Activated CD4-positive, CD25-positive, alpha-beta regulatory T cell treated with anti-CD3 and anti-CD28 coated beads, Interleukin-2, amount 50 U/mL, for 16 hours (primary cell): ENCODE measurements at places on chromosomes 3 and 15.

DNA sequence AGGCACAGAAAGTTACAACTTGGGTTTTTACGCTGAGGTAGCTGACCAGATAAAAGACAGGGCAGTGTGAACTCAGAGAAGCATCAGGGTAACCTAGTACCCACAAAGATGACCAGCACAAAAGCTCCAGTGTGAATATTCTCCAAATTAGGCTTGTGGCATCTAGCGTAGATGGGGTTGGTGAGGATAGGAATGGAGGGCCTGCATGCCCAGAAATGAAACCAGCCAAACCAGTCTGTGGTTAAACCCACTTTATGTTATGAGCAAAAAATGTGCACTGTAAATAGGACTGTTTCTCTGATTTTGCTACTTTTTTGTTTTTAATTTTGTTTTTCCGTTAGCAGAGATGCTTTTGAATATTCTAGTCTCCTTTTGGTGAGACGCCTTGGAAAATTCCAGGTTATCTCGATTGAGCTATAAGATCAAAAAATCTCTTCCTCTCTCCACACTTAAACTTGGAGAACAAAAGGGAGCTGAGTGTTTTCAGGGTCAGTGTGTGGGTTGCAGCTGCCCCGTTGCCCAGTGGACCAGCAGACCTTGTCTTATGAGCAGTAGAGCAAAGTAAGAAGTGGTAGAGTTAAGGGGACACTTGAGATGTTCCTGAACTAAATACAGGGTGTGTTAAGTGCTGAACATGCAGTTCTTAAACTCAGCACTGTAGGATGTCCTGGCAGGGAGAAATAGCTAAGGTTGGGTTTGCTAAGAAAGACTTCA is 132.9 kb downstream of the C3orf38 start:
- no peak for DNase-seq

DNA sequence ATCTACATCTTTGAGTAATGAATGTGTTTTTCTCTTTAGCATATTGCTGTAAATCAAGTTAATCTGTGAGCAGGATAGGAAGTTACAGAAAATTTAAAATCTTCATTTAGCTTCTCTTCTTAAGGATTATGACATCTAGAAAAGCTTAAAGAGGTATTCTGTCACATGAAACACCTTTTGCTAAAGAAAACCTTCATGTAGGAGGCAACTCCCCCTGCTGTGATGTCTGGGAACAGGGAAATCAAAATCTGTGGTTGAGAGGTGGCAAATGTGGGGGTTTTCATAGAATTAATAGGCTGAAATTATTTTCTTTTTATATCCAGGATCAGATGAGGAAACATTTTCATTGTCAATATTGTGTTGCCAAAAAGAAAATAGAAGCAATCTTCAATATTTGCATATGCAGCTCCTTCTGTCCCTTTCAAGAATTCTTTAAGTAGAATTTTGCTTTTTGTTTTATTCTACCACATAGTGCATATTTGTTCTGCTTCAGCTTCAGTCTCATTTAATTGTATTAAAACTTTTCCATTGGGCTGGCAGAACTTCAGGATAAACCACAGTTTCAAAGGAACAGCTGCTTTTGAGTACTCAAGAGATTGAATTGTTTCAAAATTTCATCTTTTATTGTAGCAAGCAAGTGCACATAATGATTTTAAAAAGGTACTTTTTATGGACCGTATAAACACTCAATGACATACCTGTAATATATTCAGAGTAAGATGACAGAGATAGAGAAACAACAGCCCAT is 128.4 kb downstream of the RAP2B start:
- no peak for DNase-seq

- no peak for DNase-seq
Observed at GRCh38 chr3:24242012-24242698, 252.5 kb downstream of the THRB start.

DNA sequence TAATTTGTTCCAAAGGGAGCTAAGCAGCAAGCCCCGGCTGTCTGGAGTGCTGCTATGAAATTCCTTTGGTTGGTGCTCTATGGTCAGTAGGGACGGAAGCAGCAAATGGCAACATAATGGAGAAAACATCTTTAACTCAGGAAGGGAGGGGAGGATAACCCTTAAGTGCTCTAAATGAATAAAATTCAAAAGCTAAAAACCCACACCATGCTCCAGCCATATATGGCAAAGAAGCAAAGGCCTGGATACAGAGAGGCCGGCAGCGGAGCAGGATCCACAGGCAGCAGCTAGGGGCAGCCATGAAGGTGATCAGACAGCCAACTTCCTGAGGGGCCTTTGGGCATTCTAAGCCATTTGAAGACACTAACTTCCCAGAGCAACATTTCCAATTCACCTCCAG is 38.9 kb downstream of the IL17RD start:
- no peak for DNase-seq

GRCh38 chr3:139281522-139282196 is 62.2 kb upstream of the MRPS22 start:
- DNase-seq: no peak

GRCh38 chr3:78794431-78794830 is 973.4 kb downstream of the ROBO1 start:
- no peak for DNase-seq

DNA sequence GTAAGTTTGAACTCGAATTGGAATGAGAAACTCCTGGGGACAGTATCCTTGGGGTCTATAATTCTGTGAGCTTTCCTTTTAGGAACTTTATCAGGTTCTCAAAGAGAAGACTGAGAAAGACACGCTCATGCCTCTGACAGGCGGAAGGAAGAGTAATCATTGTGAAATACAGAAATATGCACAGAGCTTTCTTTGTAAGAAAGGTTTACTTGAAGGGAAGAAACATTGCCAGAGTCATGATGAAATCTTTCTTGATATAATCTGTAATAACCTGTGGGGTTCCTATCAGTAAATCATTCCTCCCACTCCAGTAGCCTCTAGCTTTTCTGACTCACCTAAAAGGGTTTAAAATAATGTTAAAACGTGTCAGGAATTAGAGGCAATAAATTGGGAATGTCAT is 83.6 kb upstream of the CCDC39 start:
- DNase-seq: no peak
